CD8-positive, alpha-beta memory T cell (primary cell): ENCODE measurements at places on chromosomes 4 and X. TPM values are rescaled to one million over a fixed set of nuclear protein-coding genes. Genes with fewer than 3 reads are reported as not detected.

The HTN1 gene
- not detected for total RNA-seq

The CENPI gene
- 15.5 TPM for total RNA-seq

DNA sequence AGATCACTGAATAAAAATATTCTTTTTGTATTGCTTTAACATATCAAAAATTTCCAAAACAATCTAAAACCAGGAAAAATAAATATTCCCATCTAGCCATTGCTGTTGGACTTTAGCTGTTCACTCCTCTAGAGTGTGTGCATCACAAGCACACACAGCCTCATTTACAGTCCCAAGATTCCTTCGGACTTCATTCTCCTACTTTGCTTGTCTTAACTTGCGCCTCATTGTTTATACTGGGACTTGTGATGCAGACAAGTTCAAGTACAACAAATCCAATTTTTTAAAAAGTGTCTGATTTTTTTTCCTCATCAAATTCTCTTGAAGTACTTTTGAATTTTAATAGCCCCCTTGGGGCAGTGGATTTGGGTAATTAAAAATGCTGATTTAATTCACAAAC, 55.6 kb downstream of the TLL1 start:
- H3K4me1 ChIP-seq = no peaks in the 10 kb centered on the region
- H3K4me3 ChIP-seq = no peak overlapping the region
- no peaks in the 10 kb centered on the region for H3K27me3 ChIP-seq
- no peak for DNase-seq

The TCEAL2 gene
- total RNA-seq = not detected

The ADH1A gene
- not detected for total RNA-seq

The FHIP1A gene
- 0.09 TPM for total RNA-seq

DNA sequence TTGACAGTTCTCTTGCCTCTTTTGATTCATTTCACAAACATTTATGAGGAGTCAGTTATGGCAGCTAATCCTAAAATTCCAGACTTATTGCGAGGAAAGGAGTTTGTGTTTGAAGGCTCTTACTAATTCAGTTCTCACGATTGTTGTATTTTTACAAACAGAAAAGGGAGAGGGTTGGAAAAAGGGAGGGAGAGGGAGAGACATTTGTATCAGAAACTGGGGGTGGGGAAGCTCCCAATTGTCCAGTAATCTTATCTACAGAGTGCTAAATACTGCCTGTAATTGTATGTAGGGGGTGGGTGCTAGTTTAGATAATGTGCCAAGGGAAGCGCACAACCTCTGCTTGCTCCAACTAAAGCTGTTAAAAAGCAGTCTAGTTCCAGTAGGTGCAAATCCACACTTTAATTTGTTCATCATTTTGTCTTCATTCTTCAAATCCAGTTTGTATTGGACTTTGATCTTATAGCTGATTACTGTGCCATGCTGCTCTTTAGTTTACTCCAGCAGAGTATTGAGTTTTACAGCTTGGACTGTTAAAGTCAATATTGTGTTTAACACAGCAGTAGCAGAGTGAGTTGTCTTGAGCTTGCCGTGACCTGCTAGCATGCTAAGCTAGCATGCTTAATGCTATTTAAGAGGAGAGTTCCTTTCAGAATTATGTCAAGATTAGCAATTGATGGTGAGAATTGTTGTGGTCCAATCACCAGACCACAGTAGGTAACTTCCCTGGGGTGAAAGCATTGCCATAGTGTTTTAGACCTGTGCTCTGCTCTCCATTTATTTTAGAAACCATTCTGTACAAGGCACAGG, 13.9 kb downstream of the FNIP2 start:
- H3K4me1 ChIP-seq = peaks cover 10% of the 10 kb centered on the region
- H3K27ac ChIP-seq = no peak overlapping the region
- DNase-seq = no peak

The TRO gene
- 3.4 TPM for total RNA-seq

DNA sequence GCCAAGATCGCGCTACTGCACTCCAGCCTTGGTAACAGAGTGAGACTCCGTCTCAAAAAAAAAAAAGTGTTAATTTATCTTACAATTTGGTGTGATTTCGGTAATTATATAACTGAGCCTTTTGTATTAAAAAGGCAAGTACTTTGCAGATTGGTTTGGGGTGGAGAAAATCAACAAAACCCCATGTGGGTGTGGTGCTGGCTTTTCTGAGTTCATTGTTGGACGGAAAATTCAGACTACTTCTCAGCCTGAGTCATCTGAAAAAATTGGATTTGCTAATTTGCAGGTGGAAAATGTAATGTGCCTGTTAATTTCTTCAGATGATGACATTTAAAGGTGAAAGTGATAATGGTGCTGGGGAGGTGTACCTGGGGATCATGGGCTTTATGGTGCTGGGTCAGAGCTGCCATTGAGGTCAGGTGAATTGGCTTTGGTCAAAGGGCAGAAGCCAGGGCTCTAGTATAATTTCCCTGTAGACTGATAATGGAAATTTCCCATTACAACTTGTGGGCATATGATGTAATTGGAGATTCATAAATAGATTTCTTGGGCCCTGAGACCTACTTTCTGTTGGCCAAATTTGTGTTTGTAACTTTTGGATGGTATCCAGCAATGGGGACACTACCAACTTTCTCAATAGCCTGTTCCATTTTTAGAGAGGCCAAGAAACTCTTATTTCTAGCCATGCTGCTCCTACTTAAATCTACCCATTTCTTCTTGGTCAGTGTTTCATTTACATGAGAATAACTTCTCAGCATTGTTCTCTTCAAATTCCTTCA, 74.3 kb upstream of the TEX13D start:
- no peaks in the 10 kb centered on the region for H3K4me1 ChIP-seq
- H3K27ac ChIP-seq = no peak overlapping the region
- H3K4me3 ChIP-seq = no peak overlapping the region

DNA sequence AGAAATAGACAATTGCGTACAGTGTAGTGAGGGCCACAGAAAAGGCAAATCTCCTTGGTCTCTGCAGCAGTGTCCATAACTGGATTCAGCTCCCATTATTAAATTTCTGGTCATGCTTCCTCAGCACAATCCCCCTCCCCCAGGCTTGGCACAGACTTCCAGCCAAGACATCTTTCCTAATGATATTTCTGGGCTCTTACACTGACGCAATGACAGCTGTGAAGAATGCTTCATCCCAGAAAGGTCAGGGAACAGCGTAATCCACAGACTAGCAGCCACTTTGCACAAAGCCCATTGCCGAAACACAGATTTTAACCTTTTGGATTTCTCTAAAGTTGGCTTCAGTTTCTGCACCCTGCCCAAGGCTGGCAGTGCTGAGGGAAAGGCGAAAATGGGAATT, 597.6 kb upstream of the CPEB2 start:
- DNase-seq = no peak
- no peaks in the 10 kb centered on the region for H3K4me1 ChIP-seq
- no peaks in the 10 kb centered on the region for H3K36me3 ChIP-seq
- no peak overlapping the region for H3K27ac ChIP-seq
- H3K27me3 ChIP-seq = no peaks in the 10 kb centered on the region
- H3K4me3 ChIP-seq = no peak overlapping the region

The ANKRD50 gene
- 0.20 TPM for total RNA-seq

GRCh38 chr4:11632025-11632424, 203.3 kb upstream of the HS3ST1 start:
- no peaks in the 10 kb centered on the region for H3K4me1 ChIP-seq
- H3K27me3 ChIP-seq = no peaks in the 10 kb centered on the region
- DNase-seq = no peak
- no peaks in the 10 kb centered on the region for H3K36me3 ChIP-seq
- H3K27ac ChIP-seq = no peak overlapping the region

DNA sequence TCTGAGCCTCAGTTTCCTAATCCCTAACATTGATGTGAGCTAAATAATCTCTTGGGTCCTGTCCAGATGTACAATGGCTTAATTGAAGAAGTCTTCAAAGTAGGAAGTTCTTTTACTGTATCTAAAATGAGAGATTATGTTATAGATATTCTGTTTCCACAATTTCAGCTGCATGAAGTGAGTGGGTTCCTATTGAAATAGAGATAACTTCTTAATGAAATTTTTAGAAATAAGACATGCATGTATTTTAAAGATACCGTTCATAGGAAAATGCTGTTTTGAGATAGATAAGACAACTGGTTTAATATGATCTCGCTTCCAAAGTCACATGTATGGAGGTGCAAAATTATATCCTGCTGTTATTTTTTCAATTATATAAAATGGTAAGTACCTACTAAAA, 71.9 kb downstream of the CLDN22 start:
- no peak for DNase-seq
- no peaks in the 10 kb centered on the region for H3K36me3 ChIP-seq
- H3K27ac ChIP-seq = no peak overlapping the region

GRCh38 chr4:73315091-73315490, 56.5 kb upstream of the ANKRD17 start:
- H3K4me1 ChIP-seq = no peaks in the 10 kb centered on the region
- no peaks in the 10 kb centered on the region for H3K27me3 ChIP-seq
- no peak overlapping the region for H3K4me3 ChIP-seq
- no peaks in the 10 kb centered on the region for H3K36me3 ChIP-seq
- DNase-seq = no peak

- H3K4me3 ChIP-seq = peak overlapping the region; percentile 77
- no peaks in the 10 kb centered on the region for H3K4me1 ChIP-seq
- H3K36me3 ChIP-seq = no peaks in the 10 kb centered on the region
- DNase-seq = peak; percentile 8
- peak overlapping the region; percentile 68 for H3K27ac ChIP-seq
Measured at GRCh38 chr4:141636771-141637460, 533 bp downstream of the IL15 start.

DNA sequence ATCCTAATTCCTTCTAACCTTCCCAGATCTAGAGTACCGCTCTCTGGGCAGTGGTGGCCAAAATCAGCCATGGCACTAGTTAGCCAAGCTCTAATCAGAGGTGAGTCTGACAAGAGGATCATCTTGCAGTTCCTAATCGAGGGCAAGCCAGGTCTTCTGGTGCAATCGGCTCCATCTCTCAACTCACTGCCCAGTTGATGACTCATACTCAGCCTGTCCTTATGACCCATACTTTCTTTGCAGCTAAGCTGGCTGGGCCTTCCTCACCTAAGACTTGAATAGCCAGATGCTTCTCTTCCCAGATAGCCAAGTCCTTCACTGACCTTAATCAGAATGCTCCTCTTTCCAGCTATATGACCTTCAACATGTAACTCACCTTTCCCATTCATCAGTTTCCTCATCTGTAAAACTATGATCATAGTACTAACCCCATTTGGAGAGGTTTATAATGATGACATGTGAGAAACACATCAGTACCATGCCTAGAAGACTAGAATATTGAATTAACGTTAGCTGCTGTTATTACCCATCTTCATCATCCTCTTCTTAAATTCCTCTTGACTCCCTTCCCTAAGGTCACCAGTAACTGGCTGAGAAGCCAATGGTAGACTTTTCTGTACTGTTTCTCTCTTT, 57.1 kb downstream of the RELL1 start:
- H3K4me1 ChIP-seq = no peaks in the 10 kb centered on the region
- no peaks in the 10 kb centered on the region for H3K27me3 ChIP-seq
- H3K27ac ChIP-seq = no peak overlapping the region
- no peak for DNase-seq
- H3K4me3 ChIP-seq = no peak overlapping the region

DNA sequence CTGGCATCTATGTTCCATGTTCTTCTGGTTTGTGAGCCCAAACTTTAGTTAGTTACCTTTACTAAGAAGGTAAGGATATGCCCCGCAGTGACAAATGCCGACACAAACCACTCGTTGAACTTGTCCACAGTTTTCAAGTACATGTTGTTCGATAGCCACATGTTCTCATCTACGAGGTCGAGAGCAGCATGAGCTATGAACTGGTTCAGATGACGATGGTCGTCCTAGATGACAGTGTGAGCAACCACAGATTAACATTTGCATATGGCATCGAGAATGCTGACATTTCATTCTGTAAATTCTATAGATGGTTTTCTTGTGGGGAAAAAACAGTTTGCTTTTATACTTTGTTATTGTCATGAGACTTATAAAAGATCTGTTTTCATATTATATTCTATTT, 18.0 kb downstream of the TRAPPC2 start:
- peaks cover 34% of the 10 kb centered on the region for H3K4me1 ChIP-seq
- H3K36me3 ChIP-seq = no peaks in the 10 kb centered on the region
- DNase-seq = no peak
- no peak overlapping the region for H3K4me3 ChIP-seq
- no peaks in the 10 kb centered on the region for H3K27me3 ChIP-seq
- H3K27ac ChIP-seq = peak overlapping the region; percentile 24

DNA sequence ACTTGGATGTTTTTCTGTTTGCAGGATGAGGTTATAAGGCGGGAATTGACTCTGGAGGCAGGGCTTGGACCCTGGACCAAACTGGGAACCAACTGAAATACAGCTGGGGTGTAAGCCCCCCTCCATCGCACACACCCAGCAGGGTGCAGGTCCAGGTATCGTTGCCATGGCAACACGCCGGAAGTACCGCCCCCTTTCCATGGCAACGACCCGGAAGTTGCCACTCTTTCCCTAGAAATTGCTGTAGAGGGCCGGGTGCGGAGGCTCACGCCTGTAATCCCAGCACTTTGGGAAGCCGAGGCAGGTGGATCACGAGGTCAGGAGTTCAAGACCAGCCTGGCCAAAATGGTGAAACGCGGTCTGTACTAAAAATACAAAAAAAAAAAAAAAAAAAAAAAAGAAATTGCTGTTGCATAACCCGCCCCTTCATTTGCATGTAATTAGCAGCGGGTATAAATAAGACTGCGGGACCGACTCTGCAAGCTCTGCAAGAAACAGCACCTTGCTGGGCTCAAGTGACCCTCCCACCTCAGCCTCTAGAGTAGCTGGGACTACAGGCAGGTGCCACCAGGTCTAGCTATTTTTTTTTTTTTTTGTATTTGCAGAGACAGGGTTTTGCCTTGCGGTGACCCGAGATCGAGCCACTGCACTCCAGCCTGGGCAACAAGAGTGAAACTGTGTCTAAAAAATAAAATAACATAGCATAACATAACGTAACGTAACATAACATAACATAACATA, 139.6 kb downstream of the CRLF2 start:
- H3K36me3 ChIP-seq = no peaks in the 10 kb centered on the region
- H3K4me3 ChIP-seq = no peak overlapping the region
- no peaks in the 10 kb centered on the region for H3K4me1 ChIP-seq
- H3K27ac ChIP-seq = no peak overlapping the region
- DNase-seq = no peak

- no peak overlapping the region for H3K4me3 ChIP-seq
- H3K27ac ChIP-seq = no peak overlapping the region
- peaks cover 2% of the 10 kb centered on the region for H3K27me3 ChIP-seq
- H3K4me1 ChIP-seq = no peaks in the 10 kb centered on the region
Measured at GRCh38 chr4:140286456-140286855, 87.0 kb upstream of the SCOC start.
